ENCODE measurements at places on chromosomes 16 and 17.

- no peak for DNase-seq
Observed at GRCh38 chr16:9151074-9151473, 59.6 kb downstream of the HAPSTR1 start.

DNA sequence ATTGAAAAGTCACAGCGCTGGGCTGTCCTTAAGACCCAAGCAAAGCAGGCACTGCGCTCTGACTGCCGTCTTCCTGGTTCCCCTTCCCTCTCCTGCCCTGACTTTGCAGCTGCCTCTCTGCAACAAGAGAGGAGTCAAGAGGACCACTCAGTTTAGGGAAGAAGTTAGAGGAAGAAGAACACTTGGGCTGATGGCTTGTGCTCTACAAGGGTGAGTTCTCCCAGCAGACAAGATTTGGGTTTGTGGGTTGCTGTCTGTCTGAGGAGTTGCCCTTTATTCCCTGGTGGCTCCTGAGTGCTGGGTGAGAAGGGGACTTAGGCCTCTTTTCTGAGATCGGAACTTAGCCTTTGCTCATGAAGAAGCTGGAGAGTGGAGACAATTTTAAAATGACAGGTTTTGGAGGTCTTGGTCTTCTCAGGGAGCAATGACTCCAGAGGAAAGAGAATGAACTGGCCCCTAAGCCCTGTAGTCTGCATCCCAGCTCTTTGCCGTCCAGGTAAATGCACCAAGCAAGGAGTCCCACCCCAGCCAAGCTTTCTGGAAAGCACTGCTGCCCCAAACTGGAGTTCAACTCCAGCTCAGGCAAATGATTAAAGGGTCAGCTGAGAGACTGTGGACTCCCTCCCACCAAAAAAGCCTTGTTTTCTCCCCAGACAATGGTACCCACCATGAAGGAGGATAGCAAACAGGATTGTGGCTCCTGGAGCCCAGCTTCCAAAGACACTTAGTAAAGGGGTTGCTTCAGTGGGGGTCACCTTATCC, 2.7 kb upstream of the HOXB9 start:
- no peak for DNase-seq

DNA sequence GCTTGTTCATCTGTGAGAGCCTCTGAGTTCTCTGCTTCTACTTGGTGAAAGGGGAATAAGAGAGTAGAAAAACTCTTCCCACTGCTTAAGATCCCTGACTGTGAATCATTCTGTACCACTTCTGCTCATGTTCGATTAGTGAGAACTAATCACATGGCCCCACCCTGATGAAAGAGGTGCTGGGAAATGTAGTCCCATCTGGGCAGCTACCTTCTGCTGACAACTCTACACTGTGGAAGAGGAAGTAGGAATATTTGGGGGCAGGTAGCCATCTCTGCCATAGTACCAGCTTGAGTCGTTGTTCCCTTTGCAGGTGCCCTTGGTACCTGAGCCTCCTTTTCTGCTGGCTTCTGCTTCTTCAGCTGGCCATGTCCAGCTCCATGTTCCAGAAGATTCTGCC, 29.9 kb downstream of the NKD1 start:
- DNase-seq, result no peak

- DNase-seq, result no peak
Observed at GRCh38 chr16:1769402-1770300, 1.7 kb downstream of the NME3 start.

GRCh38 chr16:82865412-82865811, 238.6 kb downstream of the CDH13 start:
- no peak for DNase-seq

DNA sequence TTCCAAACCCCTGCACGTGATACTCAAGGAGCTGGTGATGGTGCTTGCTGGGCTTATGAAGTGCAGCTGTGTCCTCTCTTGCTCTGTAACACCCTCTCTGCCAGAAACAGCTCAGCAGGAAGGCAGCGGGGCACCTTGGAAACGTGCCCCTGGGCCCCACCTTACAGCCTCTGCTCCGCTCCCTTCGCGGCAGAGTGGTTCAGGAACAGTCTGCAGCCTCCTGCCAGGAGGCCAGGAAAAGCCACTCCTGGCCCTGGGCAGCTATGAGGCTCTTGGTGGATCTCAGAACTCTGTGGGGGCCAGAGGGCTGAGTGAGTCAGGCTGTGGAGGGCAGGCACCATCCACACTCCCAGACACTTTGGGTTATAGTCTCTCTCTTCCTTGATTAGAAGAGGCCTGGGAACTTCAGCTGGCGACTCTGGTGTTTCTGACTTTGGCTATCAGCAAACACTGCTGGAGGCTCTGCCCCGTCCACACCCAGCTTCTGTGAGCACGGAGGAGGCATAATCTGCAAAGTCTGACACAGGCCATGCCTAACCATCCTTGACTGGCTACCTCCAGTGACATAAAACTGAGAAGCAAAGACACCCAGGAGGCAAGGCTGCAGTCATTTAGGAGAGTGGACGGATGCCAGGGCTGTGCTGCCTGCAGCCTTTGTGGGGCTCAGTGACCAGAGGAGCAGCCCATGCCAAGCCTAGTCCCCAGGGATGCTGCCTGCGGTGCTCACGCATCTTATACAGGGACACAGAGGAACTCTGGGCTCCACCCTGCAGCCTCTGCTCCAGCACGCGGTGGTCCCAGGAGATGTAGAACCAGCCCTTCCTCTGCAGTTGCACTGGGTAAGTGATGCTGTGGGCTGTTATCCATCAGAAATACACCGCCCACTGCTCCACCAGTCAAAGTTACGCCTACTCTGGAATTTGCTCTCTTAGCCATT, 65.3 kb downstream of the METRNL start:
- DNase-seq, result no peak
